ENCODE measurements at places on chromosomes 11 and 22.

DNA sequence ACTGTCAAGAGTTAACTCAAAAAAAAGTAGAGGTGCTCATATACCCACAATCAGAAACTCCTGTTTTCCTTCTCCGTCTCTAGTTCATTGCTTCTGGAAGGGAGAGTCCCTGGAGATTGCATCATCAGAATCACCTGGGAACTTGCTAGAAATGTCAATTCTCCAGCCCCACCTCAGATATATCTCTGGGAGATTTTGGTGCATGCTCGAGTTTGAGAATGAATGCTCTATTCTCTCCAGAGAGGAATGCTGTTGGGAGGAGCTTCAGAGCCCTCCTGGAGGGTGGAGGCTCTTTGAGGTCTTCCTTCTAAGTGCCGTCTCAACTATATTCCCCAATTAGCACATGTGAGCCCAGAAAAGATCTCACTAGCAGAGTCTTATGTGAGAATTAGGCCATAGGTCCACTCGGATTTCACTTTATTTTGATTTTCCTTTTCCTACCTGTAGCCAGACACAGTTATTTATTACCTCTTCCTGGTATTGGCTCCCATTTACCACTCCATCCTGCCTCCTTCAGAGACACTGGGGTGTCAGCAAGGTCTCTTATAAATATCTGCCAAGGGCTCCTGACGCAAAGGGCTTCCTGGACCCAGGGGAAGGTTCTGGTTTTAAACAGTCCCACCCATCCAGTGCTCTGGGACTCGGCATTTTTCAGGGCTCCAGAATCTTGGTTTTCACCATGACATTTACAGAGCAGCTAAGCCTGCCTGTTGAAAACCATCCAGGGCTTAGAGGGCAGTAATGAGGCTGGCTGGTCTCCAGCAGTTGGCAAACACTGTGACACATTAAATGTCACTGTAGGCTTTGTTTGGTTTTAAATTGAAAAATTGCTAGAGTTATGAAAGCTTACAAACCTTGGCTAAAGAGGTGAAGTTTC is 136.2 kb downstream of the CD44 start:
- peak; percentile 56 for DNase-seq

DNA sequence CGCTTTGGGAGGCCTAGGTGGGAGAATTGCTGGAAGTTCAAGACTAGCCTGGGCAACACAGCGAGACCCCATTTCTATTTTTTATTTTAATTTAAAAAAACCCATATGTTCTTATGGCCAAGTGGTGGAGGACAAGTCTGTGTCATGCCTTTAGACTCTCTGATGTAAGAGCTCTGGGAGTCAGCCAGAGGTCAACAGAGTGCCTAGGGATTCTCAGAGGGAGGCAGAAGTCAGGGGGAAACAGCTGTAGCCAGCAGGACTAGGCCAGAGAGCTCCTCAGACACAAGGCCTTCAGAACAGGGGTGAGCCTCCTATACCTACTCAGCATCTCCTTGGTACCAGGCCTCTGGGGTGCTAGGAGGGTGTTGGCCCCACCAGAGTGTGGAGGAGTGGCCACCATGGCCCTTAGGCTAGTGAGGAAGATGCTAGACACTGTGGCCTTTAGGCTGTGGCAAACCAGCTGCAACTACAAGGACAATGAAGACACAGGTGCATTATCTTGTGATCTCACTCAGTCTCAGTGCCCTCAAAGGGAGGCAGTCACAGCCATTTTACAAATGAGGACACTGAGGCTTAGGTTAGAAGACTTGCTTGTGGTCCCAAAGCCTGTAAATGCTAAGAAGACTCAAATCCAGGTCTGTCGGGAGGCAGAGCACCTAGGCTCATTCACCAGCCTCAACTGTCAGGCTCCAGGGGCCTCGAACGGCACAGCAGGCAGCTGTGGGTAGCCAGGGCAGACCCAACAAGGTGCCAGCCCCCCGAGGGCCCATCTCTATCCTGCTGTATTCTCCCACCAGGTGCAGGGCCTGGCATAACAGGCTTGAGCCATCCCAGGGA is 5.0 kb downstream of the ZP1 start:
- peak; percentile 90 for DNase-seq

- DNase-seq: peak; percentile 74
Observed at GRCh38 chr11:446891-447290, 3.2 kb upstream of the PTDSS2 start.

DNA sequence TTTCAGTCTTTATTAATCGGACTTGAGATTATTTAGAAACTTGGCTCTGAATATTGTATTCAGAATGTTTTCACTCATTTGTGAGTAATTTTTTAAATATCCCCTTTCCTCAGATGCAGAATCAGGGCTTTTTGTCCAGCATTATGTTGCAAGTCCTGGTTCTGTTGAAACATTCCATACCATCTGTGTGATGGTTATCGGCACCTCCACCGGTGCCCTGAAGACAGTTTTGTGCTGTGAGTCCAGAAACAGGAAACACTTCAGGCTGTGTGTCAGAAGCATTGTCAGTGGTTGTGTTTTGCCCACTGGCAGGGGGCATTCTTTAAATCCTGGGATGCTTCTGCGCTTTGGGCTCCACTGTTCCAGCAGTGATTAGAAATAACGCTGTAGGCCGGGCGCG is 20.4 kb downstream of the CDPF1 start:
- no peak for DNase-seq

All from muscle of leg (tissue), 16 donors.